ENCODE measurements at places on chromosomes 2 and 18.

DNA sequence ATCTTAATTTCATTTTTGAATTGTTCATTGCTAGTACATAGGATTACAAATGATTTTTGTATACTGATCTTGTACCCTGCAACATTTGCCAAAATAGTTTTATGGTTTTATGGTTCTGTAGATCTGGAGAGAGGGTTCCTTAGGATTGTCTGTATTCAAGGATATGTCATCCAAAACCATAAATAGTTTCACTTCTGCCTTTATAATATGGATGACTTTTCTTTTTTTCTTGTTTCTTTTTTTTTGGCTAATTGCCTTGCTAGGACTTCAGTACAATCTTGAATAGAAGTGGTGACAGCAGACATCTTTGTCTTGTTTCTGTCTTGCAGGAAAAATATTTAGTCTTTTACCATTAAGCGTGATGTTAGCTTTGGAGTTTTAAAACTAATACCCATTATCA, 383.9 kb upstream of the HS6ST1 start:
- DNase-seq, result no peak

- DNase-seq, result no peak
Measured at GRCh38 chr2:23549051-23549450, 164.1 kb downstream of the KLHL29 start.

GRCh38 chr2:100068395-100068794, 74.0 kb downstream of the AFF3 start:
- no peak for DNase-seq

DNA sequence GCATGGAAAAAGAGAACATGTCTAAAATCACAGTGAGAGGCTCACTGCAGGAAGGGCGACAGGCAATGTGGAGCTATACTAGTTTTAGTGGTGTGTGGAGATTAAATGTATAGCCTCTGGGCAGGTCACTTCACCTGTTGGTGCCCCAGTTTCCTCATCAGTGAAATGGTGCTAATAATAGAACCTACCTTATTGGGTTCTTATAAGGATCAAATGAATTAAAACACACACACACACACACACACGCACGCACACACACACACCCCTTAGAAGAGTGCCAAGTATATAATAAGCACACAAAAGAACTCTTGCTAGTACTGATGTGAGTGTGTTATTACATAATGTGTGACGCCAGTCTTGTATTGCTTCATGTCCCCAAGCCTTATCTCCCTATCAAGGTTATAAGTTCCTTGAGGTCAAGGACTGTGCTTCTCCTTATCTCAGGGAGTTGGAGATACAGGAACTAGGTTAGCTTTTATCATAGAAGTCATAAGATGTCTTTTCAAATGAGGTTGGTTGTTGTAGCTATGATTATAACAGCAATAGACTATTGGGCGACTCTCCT, 98.0 kb upstream of the CXCR4 start:
- DNase-seq, result no peak

GRCh38 chr2:229032608-229033234, 238.4 kb downstream of the PID1 start:
- no peak for DNase-seq

- no peak for DNase-seq
Measured at GRCh38 chr2:85106489-85107180, 26.6 kb upstream of the TCF7L1 start.

GRCh38 chr2:61134141-61134540, 27.8 kb upstream of the C2orf74 start:
- DNase-seq, result no peak

- no peak for DNase-seq
Measured at GRCh38 chr2:79985571-79985970, 319.0 kb downstream of the LRRTM1 start.

DNA sequence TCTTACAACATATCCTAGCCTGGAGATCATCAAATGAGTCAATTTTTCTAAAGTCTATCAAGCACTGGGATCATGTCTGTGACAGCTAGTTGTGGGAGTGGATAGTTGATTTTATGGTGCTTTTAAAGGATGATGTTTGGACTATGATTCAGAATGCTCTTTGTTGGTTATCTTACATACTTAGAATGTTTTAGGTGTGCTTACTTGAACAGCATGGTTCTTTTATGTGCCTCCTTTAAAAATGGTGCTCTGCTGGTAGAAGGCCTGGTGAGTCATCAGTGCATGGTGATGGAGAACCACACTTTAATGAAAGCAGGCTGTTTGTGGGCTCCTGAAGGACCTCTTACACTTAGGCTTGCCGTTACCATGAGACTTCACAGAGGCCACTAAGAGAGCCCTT, 682.7 kb upstream of the FANCL start:
- DNase-seq, result no peak

DNA sequence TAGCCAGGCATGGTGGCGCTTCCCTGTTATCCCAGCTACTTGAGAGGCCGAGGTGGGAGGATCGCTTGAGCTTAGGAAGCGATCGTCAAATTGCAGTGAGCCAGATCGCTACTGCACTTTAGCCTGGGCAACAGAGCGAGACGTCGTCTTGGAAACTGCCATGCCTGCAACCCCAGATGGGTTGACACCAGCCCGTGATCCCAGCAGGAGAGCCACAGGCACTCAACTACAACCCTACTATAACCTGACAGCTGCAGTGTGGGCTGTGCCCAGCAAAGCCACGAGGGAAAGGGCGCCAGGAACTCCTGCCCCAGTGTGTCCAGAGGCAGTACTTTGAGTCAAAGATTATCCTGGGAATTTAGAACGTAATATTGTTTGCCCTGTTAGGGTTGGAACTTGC, 85.6 kb downstream of the SS18 start:
- no peak for DNase-seq

- DNase-seq, result no peak
Measured at GRCh38 chr2:166293984-166294383, 81.8 kb downstream of the SCN9A start.

- no peak for DNase-seq
Measured at GRCh38 chr18:45245091-45245511, 370.2 kb upstream of the SLC14A2 start.

- no peak for DNase-seq
Measured at GRCh38 chr2:156215656-156216055, 116.9 kb downstream of the NR4A2 start.

- DNase-seq, result no peak
Measured at GRCh38 chr18:37787452-37787851, 221.9 kb upstream of the CELF4 start.

DNA sequence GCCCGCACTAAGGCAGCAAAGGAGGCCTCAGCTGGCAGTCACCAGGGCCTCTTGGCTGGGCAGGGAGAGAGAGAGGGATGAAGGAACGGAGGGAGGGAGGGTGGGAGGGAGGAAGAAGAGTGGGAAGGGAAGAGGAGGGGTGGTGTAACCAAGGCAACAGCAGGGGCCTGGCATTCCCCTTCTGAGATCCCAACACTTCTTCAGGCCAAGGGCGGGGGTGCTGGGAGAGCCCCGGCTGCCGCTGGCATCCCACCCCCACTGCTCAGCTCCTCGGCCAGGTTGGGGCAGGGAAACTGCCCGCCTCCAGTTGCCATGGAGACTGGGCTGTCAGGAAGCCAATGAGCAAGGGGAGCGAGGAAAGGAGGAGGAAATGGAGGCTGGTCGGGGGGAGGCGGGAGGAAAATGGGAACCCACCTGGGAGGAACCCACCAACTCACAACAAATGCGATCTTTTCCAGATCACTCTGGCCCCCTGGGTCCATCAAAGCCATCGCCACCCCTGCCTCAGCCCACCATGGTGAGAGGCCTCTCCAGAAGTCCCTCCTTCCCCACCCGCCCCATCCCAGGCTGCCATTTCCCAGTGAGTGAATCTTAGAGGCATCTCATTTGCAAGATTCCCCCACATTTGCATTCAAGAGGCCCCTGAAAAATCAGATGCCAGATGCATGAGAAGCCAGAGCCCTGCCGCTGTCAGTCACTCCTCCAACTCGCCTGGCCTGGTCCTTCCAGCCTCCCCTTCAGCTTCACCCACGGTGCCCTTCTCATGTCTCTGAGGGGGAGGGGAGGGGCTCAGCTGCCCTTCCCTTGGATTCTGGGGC, 12.4 kb downstream of the SH2D6 start:
- DNase-seq, result no peak

DNA sequence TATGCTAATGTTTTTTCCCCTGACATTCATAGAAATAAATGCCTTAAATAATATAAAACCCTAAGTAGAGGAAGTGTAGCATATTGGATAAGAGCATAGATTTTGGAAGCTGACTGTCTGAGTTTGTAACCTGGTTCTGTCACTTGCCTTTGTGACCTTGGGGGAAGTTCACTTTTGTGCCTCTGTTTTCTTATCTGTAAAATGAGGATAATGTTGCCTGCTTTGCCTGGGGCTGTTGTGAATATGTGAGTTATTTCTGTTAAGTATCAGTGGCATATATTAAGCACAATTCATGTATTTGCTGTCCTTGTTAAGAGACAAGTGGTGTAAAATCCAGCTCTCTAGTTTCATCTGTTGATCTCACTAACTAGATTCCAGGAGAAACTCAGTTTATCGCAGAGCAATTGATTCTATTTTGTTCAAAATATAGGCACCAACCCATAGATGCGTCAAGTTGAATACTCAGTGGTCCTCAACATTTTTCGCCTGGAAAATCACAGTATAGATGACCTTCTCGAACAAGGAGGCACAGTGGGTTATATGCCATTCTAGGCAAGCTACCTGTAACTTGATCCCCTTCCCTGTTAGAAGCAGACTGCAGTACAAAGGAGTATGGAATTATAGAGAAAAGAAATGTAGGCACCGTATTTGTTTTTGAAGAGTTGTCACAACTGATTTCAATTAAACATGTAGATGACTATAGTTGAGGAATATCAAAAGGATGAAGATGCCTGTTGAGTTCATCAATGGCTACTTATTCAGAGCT, 67.0 kb downstream of the SOCS6 start:
- DNase-seq, result no peak

GRCh38 chr18:38221476-38222100, 656.0 kb upstream of the CELF4 start:
- DNase-seq, result no peak

- DNase-seq, result no peak
Measured at GRCh38 chr18:42032447-42032846, 77.4 kb downstream of the PIK3C3 start.

- no peak for DNase-seq
Measured at GRCh38 chr2:6577960-6578359, 287.7 kb downstream of the CMPK2 start.

- DNase-seq, result no peak
Measured at GRCh38 chr2:200184748-200185627, 121.5 kb upstream of the SPATS2L start.

DNA sequence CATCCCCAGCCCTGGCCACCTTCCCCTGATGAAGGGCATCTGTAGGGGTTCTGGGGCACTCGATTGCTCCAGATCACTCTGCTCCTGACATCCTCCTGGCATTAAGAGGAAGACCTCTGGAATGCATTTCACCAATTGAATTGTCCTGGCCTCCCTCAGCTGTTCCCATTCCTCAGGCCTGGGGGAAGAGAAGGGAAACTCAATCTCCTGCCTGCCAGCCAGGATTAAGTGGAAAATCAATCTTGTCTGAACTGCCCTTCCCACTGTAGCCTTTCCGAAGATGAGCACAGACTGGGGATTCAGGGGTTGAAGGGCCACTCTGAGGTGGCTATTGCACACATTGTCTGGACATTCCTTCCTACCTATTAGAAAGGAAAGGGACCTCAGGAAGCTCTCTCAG, 99.8 kb downstream of the ALK start:
- DNase-seq, result no peak

GRCh38 chr2:74019516-74019915, 34.8 kb downstream of the TET3 start:
- no peak for DNase-seq

DNA sequence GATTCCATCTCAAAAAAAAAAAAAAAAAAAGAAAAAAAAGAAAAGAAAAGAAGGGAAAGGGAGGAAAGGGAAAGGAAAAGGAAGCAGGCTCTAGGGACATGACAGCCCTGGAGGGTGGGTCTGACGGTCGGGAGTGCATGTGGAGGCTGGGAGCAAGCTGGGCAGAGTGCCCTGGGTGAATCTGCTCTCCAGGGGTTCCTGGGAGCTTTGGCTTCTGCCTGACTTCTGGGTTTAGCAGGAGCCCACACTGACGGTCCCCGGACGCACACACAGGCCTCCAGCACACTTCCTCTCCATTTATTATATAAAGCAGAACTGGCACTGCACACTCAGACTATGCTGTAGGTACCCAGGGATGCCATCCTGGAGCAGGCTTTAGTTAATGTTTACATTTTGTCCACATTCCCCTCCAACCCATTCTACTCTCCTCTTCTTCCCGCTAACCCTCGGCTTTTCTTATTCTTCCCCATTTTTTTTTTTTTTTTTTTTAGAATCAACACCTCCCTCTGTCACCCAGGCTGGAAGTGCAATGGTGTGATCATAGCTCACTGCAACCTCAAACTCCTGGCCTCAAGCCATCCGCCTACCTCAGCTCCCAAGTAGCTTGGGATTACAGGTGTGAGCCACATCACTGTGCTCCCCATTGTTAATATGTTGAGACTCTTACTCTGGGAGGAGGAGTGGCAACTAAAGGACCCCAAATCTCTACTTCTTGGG, 151.1 kb upstream of the SLC1A4 start:
- DNase-seq, result no peak

GRCh38 chr2:197229509-197230443, 80.8 kb downstream of the ANKRD44 start:
- no peak for DNase-seq

- DNase-seq, result no peak
Measured at GRCh38 chr2:188551671-188552070, 260.0 kb downstream of the GULP1 start.

GRCh38 chr18:53946594-53946993, 277.9 kb downstream of the MBD2 start:
- DNase-seq, result no peak

- DNase-seq, result peak; percentile 9
Measured at GRCh38 chr18:44895176-44895798, 214.6 kb downstream of the SETBP1 start.

DNA sequence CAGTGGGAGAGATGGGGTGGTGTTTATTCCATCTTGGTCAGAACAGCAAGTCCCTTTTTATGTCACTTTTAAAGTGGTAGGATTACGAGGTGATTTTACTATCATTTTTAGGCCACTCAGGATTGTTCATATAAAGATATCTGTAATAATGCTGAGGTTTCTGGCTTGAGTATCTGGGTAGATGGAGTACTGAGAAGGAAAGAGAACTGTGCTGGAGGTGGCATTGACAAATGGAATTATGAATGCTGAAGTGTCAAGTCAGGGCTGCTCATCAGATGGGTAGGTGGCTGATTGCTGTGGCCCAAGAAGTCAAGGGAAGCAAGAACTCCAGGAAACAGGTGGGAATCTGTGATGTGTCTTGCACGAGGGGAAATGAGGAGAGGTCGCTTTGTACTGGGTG, 85.3 kb upstream of the MGAT4A start:
- no peak for DNase-seq

DNA sequence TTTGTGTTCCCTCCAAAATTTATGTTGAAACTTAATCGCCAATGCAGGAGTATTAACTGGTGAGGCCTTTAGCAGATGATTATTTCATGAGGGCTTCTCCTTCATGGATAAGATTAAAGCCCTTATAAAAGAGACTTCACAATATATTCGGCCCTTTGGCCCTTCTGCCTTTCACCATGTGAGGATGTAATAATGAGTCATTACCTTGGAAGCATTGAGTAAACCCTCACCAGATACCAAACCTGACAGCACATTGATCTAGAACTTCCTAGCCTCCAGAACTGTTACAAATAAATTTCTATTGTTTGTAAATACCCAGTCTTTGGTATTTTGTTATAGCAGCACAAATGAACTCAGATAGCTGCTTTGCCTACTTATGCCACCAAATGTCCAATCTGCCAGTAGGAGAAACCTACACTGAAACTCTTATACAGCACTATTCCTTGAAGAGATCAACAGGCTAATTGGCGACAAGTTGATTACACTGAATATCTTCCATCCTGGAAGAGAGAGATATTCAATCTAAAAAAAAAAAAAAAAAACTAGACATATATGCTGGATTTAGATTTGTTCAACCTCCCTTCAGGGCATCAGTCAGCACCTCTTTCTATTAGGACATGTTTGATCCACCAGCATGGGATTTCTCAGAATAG, 125.9 kb upstream of the COL5A2 start:
- no peak for DNase-seq

Data from GM13977 (cell line).